Stimulated activated CD8-positive, alpha-beta memory T cell treated with anti-CD3 and anti-CD28 coated beads, Interleukin-4, amount 100 ng/mL, for 48 hours (primary cell): ENCODE measurements at places on chromosomes 6 and 20.

GRCh38 chr6:44850312-44850711 lies 462.8 kb downstream of the CDC5L start:
- DNase-seq, result no peak

- DNase-seq, result no peak
These were observed 90.0 kb downstream of the ATP9A start for GRCh38 chr20:51678026-51678697.

DNA sequence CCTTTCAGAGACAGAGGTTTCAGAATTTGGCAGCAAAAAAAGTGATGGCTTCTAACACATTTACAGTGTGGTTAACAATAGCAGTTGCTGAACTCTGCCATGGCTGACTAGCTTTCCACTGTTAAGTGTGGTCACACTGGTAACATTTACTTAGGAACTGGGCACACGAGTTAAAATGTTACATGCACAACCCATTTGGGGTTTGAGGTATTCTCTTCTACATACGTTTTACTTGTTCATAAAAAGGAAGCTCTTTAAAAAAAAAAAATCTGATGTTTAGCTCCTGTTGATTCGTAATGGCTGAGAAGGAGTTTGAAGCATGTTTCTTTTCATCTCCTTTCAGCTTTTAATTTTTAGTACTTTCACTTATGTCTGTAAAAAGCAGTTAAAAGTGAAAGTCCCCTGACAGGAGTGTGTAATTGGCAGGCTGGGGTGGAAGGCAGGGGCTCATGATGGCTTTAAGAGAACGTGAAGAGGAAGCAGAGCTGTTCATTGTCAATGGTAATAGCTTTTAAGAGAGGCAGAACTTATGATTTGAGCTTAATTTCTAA lies 245.9 kb downstream of the FARS2 start:
- no peak for DNase-seq

GRCh38 chr6:163750431-163751031 lies 336.0 kb downstream of the QKI start:
- peak; percentile 29 for DNase-seq

- DNase-seq, result no peak
These were observed 177.0 kb upstream of the PRDM1 start for GRCh38 chr6:105909106-105909505.

GRCh38 chr6:92777146-92777740 lies 642.1 kb downstream of the EPHA7 start:
- DNase-seq, result no peak

DNA sequence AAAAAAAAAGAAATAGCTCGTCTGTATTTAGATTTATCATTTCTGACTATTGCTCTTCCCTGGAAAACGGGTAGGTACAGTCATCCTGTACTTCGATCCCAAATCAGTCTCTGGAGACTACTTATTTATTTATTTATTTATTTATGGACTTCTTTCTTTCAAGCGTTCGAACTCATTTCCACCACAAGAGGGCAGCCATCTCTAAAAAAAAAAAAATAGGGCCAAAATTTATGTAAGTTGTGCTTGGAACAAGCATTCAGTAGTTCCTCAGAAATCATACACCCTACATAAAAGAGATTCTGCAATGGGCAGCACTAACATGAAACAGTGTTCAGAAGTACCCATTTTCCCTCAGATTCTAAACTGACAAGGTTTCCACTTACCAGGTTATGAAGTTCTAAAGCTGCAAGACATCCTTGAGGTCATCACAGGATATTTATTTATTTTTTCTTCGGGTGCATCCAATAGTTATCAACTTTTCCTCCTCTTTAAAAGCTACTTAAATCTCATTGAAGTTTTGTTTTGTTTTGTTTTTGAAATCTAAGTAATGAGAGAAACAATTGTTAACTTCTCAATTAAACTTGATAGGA lies 1.9 kb upstream of the BMP2 start:
- no peak for DNase-seq

DNA sequence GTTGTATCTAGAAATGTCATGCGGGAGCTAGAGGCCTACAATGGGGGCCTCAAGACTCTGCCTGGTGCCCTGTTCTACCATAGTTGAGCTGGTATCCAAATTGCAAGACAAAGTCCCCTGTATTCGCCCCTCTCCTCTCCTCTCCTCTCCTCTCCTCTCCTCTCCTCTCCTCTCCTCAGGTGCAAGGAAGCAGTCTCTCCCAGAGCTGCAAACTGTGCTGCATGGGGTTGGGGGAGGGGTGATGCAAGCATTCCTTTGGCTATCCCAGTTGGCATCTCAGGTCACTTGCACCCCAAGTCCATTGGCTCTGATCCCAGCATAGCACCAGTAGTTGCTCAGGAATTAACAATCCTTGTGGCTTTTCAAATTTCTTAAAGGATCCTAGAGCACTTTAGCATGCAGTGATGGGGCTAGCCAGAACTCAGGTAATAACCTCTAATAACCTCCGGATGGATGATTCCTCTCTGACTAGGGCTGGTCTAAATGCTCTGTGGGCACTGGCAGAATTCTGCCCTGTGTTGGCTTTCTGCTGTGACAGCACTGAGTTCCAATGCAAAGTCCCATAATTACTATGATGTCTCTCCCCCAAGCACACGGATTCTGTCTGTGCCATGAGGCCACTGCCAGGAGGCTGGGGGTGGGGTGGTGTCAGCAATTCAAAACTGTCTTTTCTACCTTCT lies 35.3 kb downstream of the TAF11 start:
- DNase-seq, result no peak

DNA sequence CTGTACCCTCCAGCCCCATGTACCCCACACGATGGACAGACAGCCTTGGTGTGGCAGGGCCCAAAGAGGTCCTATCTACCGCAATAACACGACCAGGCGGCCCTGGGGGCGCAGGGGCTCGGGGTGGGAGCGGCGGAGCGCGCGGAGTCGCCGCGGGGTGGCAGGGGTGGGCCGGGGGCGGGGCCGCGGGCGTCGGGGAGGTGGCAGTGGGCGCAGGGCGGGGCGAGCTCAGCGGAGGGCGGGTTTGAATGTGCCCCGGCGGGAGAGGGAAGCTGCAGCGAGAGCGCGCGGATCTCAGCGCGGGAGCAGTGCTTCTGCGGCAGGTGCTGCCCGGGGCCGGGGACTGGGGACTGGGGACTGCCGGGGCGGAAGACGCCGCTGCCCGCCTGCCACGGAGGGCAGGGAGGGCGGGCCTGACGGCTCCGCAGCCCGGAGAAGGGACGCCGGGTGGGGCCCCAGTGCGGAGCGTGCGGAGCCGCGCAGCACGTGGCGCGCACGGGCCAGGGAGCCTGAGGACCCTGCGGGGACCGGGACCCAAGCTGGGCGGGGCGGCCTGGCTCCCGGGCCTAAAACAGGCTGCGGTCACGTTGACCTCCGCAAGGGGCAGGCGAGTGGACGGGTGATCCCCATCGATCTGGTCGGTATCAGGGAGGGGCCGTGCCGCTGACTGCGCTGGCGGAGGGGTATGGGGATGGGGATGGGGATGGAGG lies at the start of gene SLC29A1:
TSS of gene SLC29A1 (plus strand) at position 277 of the 710 bp plus-strand sequence. CDS start 3,719 bp downstream, outside the sequence.
- peak; percentile 91 for DNase-seq

- no peak for DNase-seq
These were observed 7.2 kb downstream of the PNLDC1 start for GRCh38 chr6:159807150-159807858.

GRCh38 chr6:111192911-111193555 lies 105.7 kb downstream of the SLC16A10 start:
- no peak for DNase-seq

DNA sequence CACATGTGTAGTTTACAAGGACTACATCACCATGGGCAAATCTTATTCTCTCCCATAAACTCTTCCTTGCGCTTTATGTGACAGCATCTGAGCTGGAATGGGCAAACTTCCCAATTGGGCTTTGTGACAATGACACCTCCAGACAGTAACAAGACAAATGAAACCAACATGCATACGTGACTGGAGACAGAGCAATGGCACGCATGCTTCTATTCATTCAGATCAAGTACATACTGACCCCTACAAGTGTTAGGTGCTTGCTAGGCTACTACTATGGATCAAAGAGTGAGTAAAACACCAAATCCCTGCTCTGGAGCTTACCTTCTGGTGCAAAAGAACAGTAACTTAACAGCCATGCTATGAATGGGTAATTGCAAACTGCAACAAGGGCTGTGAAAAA lies 394.9 kb downstream of the BTBD9 start:
- DNase-seq, result no peak
